ENCODE measurements at places on chromosomes 2 and 18.

- no peak overlapping the region for H3K4me3 ChIP-seq
- H3K27me3 ChIP-seq = no peaks in the 10 kb centered on the region
- H3K36me3 ChIP-seq = no peaks in the 10 kb centered on the region
- no peak for DNase-seq
- H3K27ac ChIP-seq = no peak overlapping the region
- no peaks in the 10 kb centered on the region for H3K4me1 ChIP-seq
These were observed 61.2 kb upstream of the CUL3 start for GRCh38 chr2:224646242-224646846.

DNA sequence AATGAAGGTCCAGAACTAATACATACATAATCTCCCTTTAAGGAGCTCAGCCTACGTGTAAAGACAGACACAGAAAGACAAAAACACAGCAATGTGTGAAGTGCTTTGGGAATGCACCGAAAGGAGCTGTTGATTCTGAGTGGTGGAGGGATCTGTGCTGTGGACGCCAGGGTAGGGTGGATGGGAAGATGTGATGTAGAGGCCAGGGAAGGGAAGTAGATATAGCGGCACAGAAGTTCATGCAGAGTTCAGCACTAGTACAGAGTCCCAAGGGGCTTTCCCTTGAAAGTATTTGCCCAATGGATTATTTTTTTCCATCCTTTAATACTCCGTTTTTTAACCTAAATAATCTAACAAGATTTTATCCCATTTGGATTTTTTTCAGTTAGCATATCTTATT lies 32.1 kb upstream of the DOCK10 start:
- no peak overlapping the region for H3K4me3 ChIP-seq
- no peaks in the 10 kb centered on the region for H3K27me3 ChIP-seq
- no peaks in the 10 kb centered on the region for H3K4me1 ChIP-seq
- no peak overlapping the region for H3K27ac ChIP-seq
- no peaks in the 10 kb centered on the region for H3K36me3 ChIP-seq
- no peak for DNase-seq

- no peaks in the 10 kb centered on the region for H3K4me1 ChIP-seq
- H3K27me3 ChIP-seq = no peaks in the 10 kb centered on the region
- no peak for DNase-seq
These were observed 21.6 kb upstream of the GPR55 start for GRCh38 chr2:230946429-230947234.

- peaks cover 35% of the 10 kb centered on the region for H3K4me1 ChIP-seq
- peak overlapping the region; percentile 94 for H3K27ac ChIP-seq
- no peak overlapping the region for H3K4me3 ChIP-seq
- H3K27me3 ChIP-seq = no peaks in the 10 kb centered on the region
- H3K36me3 ChIP-seq = no peaks in the 10 kb centered on the region
These were observed 3.8 kb downstream of the CTIF start for GRCh38 chr18:48542513-48543181.

DNA sequence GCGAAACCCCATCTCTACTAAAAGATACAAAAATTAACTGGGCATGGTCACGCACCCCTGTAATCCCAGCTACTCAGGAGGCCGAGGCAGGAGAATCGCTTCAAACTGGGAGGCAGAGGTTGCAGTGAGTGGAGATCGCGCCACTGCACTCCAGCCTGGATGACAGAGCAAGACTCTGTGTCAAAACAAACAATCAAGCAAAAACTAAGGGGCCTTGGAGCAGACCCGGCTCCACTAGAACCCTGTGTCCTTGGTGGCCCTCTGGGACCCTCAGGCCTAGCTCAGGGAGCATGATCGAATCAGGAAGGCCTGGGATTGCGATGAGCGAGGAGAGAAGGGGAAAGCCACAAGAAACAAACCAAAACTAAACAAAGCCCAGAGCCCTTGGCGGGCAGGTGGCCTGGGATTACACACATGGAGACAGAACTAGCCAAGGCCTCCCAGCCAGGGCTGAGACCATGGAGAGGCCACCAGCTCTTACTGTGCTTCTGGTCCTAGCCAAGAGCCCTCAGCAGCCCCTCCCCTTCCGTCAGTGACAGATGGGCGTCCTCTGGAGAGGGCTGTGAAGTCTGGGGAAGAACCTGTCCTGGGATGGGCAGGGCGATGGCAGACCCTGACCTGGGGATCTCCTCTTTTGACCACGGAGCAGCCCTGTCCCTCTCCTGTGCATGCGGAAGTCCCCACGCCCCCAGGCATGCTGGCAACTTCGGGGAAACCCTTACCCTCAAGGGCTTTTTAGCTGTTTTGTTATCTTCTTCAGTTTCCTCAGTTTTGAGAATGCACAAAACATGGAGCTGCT lies 27.4 kb upstream of the CATIP start:
- peak overlapping the region; percentile 21 for H3K27ac ChIP-seq

All from esophagus squamous epithelium (tissue), 5 donors.